ENCODE measurements at places on chromosomes 2 and 18. TPM values are rescaled to one million over a fixed set of nuclear protein-coding genes. Genes with fewer than 3 reads are reported as not detected.

TMEM17 gene
- not detected for total RNA-seq

- no peak for DNase-seq
Measured at GRCh38 chr2:125638345-125638744, 1017.6 kb upstream of the GYPC start.

GRCh38 chr2:198314559-198315153 is 510.3 kb downstream of the PLCL1 start:
- DNase-seq, result no peak

CDH2 gene
- total RNA-seq, result 0.05 TPM

DNA sequence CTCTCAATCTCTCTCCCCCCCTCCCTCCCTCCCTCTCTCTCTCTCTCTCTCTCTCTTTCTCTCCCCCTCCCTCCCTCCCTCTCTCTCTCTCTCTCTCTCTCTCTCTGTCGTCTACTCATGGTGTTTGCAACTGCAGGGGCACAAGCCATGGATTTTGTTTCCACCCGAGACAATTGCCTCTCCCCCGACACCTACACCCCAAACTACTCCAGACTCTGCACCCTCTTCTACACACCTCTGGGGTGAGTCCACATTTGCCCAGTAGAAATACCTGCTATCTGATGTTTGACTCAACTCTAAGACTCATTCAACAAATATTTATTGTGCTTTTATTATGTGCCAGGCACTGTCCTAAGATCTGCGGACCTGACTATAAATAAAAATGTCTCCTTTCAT is 93.7 kb downstream of the TMEM17 start:
- no peak for DNase-seq

DNA sequence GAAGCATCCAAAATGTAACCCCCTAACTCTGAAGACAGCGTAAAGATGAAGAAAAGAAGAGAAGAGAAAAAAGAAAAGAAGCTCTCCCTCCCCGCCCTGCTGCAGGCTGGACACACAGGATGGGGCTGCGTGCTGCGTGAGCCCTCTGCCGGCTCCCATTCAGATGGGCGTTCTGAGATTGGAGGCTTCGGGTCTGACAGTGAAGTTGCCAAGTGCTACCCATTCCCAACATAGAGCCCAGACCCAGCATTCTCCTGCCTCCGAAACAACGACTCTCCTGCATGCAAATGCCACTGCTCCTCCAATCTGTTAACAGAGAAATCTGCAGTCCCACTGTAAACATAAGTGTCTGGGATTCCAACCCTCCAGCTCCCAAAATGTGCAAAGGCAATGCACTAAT is 234.9 kb downstream of the BCL11A start:
- DNase-seq, result no peak

- no peak for DNase-seq
Measured at GRCh38 chr18:9240270-9240669, 94.3 kb upstream of the TWSG1 start.

GKN2 gene
- total RNA-seq, result not detected

- DNase-seq, result no peak
Measured at GRCh38 chr2:180787330-180787729, 193.1 kb upstream of the UBE2E3 start.

DNA sequence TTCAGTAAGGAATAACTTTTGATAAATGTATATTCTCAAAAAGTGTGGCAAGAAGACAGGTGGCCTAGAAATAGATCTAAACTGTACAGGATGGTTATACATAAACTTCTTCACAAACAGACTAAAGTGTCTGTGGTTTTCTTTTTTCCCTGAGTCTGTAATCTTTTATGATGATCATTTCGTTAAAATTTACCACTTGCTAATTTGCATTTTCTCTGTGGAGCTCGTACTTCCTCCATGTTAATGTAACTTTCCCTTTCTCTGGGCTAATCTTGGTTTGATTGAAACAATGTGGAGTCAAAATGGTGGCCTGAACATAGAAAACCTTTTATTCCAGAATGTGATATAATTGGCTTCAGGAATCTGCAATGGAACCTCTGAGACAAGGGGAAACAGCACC is 166.2 kb downstream of the FTCDNL1 start:
- no peak for DNase-seq

DNA sequence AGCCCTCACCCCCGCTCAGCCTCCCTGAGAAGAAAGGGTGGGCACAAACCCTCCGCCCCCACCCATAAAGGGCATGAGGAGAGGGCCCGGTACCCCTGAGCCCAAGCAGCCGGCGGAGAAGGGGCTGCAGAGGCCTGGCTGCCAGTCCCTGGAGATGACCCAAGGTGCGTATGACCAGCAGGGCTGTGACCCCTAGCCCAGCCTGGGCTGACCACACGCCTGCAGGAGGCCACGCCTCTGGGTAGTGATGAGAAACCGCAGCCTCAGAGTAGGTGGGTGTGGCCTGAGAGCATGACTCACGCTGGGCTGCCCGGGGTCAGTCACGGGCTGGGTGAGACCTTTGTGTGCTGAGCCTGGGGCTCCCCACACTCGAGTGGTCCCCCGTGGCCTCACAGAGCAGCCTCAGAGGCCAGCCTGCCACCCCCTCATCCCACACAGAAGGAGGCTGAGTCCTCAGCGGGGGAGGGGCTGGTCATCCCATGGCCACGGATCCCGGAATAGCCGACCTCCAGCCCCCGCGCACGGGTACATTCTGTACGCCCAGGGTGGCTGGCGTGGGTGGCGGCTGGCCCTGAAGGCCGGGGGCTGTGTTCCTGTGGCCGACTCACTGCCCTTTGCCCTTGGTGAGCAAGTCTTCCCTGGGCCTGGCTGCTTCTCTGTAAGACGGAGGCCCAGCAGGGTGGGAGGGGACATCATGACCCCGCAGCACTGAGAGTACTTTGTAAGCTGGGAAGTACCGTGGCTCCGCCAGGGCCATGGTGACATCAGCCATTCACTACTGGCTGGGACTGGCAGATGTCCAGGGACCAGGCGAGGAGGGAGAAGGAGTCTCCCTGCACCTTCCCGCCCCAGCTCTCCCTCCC is 110.8 kb upstream of the OTOS start:
- peak; percentile 53 for DNase-seq

GRCh38 chr18:37964885-37965571 is 399.4 kb upstream of the CELF4 start:
- DNase-seq, result no peak

DNA sequence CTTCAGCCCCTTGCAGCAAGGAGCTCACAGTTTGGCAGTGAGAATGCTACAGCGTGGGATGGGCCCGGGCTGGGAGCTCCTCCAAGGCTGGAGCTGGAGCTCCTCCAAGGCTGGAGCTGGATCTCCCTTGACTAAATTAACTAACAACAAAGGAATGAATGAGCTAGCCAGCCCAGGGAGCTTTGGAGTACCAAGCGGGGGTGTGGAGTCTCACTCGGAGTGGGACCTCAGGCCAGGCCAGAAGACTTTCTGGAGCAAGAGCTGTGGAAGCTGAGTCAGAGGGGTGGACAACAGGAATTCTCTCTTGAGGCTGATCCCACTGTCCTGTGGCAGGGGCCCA is 244.7 kb upstream of the HS6ST1 start:
- DNase-seq, result no peak

DNA sequence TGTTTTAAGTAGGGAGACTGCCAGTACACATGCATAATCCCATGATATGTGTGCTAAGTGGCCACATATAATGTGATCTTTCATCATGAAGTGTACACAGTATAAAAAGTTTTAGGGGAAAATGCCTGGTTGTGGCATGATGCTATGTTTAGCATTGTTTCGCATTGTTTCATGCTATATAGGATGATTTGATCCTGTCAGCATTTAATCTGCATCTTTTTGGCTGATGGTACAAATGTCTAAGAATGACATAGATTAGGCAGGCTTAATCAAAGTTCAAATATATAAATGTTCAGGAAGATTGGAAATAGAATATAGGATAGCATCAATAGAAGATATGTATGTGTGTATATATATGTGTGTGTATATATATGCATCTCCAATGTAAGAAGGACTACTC is 83.6 kb downstream of the MYO3B start:
- DNase-seq, result no peak

- DNase-seq, result no peak
Measured at GRCh38 chr18:9757827-9758621, 49.9 kb downstream of the RAB31 start.

DNA sequence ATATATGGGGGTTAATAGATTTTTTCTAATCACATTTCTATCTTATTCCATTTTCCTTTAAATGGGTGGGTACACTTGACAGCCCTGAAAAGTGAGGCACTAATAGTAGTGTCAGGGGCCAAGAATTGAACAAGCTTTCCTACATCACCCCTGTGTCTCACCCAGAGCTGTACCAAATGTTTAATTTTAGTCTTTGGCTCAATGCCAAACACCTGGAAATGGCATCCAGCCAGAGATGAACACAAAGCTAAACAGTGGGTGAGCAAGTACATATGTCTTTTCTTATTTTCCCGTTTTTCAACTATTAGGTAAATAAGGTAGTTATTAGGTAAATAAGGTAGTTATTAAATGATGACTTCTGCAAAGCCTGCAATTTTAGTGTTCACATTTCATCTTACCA is 276.3 kb upstream of the ERBB4 start:
- no peak for DNase-seq

DNA sequence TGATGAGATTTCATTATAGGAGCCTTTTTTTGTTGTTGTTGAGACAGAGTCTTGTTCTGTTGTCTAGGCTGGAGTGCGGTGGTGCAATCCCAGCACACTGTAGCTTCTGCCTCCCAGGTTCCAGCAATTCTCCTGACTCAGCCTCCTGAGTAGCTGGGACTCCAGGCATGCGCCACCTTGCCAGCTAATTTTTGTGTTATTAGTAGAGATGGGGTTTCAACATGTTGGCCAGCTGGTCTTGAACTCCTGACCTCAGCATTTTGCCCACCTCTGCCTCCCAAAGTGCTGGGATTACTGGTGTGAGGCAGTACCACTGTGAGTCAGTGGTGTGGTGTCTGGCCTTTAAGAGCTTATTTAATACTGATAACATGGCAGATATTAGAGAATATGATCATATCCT is 60.1 kb downstream of the MOB4 start:
- no peak for DNase-seq
